GM23248 (cell line): ENCODE measurements at places on chromosomes 5 and 9. TPM values are rescaled to one million over a fixed set of nuclear protein-coding genes. Genes with fewer than 3 reads are reported as not detected.

CARTPT gene
- not detected in 2 replicates for total RNA-seq

DNA sequence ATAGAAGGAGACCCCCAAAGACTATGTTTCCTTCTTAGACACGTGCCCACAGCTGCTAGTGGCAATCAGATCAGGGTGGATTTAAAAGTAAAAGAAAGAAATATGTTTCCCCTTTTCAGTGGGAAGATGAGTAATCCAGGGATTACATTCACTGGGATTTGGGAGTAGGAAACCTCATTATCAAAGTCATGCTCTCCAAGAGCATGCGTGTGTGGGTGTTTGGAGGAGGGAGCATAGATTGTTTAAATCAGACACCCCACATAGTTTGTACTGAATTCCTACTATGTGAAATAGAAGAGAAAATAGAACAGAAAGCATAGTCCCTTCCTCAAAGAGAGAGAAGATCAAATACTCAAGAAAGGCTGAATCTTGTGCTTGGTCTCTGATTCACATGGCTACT, 65.5 kb upstream of the TBCA start:
- no peaks in the 10 kb centered on the region for H3K36me3 ChIP-seq
- peak overlapping the region; percentile 10; the same call in 1 of the 2 replicates for H3K27ac ChIP-seq
- DNase-seq = no peak
- peaks cover 8% of the 10 kb centered on the region; the same call in 1 of the 2 replicates for H3K4me1 ChIP-seq

NTRK2 gene
- not detected in 2 replicates for total RNA-seq

PCDHA11 gene
- total RNA-seq = not detected in 2 replicates

MEIKIN gene
- total RNA-seq = not detected in 2 replicates

DNA sequence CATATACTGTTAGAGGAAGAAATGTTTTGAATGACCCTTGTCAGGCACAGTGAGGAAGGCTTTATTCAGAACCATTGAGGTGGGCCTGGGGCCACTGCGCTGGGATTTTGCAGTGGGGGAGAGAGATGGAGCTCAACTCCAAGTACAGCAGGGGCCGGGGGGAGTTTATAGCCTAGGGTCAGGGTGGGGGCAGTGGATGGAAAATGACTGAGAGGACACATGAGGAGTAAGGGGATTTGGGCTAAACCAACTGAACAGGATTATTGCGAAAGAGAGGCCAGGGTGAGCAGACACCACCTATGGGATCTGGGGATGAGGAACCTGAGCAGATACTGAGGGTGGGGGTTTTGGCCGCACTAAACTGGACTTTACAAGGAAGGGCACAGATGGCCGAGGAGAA, 6.3 kb downstream of the CEP72 start:
- no peaks in the 10 kb centered on the region for H3K36me3 ChIP-seq
- no peak overlapping the region for H3K27ac ChIP-seq
- H3K27me3 ChIP-seq = no peaks in the 10 kb centered on the region
- no peaks in the 10 kb centered on the region for H3K4me1 ChIP-seq

DNA sequence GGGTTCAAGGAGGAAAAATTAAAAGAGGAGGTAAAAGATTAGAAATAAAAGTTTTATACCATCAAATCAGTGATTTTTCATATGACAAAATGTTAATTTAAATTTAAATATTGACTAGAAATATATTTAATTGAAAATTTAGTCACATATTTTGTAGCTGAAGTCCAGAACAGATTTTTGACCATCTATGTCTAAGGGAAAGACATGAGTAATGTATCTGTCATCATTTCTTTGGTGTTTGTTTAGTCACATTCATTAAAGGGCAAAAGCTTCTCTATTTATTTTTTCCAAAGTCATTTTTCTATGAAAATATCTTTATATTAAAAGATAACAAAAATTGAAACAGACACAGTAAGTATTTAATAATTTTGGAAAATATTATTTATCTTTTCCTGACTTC, 252.0 kb upstream of the ISL1 start:
- H3K27me3 ChIP-seq = no peaks in the 10 kb centered on the region
- DNase-seq = no peak
- H3K4me1 ChIP-seq = no peaks in the 10 kb centered on the region
- no peak overlapping the region for H3K27ac ChIP-seq
